ACHN (cell line): ENCODE measurements at places on chromosomes 1 and 21.

GRCh38 chr1:218779341-218780100 is 394.2 kb upstream of the LYPLAL1 start:
- DNase-seq = no peak

GRCh38 chr1:56452027-56453011 is 127.0 kb downstream of the PLPP3 start:
- no peak for DNase-seq

DNA sequence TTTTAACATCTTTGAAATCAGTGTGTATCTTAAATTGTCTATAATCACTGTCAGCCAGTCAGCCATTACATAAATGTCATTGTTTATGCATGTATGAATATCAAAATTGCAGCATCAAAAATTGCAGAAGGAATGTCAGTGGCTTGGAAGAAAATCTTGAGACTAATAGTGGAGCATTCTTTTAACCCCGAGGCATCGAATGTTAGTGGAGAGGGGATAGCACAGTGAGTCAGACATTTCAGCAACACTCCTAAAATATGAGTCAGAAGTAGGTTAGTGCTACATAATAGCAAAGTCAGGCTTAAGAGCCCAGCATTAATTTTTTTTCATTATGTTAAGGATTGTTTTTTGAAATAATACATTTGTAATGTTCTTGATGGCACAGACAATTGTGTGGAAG is 45.5 kb downstream of the SNRPE start:
- DNase-seq = peak; percentile 87

GRCh38 chr1:68918563-68918962 is 421.7 kb upstream of the DEPDC1 start:
- peak; percentile 65 for DNase-seq

GRCh38 chr1:17400725-17401341 is 28.8 kb downstream of the PADI6 start:
- DNase-seq = no peak

- peak; percentile 25 for DNase-seq
Measured at GRCh38 chr1:84853741-84854721, 39.0 kb downstream of the LPAR3 start.

DNA sequence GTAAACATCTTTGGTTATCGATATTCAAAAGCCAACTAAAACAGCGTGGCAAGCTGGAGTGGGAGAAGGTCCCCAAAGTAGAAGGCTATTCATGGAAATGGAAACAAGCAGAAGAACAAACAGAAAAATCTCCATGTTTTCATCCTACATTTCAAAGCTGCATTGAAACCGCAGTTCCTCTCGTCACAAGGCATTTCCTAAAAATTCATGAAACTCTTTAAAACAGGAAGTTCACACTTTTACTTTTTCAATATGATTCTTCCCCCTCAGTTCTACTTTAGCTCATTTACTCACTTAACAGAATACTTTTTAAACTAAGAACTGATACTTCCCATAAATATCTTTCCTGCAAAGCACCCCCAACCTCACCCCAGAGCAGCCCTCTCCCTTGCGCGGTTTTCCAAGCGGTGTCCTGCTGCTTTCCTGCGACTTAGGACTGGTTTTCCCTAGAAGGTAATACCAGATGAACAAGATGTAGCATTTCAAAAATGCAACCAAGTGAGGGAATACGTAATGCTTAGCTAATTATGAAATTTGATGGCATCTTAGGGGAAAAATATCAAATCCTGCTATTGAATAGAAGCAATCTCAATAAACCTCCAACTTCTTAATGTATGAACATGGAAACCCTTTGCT is 228.3 kb upstream of the PKN2 start:
- no peak for DNase-seq

- no peak for DNase-seq
Measured at GRCh38 chr1:153629971-153630370, 1.7 kb downstream of the S100A1 start.

GRCh38 chr21:35401476-35401875 is 352.4 kb upstream of the RUNX1 start:
- no peak for DNase-seq

DNA sequence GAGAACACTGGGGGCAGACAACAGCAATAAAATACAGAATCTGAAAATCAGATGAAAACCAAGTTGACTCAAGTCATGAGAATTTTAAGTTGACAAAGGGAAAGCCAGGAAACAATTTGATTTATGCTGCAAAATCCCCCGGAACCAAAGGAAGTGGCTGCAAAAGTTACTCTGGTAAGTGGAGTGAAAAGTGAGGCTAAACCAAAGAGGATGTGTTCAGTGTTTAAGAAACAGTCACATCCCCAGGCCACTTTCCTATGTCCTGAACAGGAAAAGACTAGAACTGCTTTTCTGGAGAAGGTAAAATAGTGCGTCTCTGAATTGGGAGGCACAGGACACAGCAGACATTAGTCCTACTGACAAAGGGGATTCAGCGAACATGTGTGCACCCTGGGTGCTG is 5.9 kb downstream of the TARBP1 start:
- DNase-seq = no peak

DNA sequence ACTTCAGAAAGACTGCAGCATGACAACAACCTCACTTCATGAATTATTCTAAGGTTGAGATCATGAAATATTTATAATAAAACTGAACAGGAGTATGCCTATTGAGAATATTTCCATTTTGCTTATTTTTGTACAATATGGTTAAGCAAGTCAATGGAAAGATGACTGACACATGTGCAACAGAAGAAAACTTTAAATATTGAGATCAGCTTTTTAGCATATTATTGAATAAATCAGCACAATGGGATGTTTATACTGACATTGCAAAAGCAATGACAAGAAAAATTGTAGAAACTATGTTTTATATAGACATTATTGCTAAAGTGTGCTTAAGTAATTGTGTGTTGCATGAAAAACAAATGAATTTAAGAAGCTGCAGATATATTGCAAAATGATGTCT is 4.6 kb downstream of the LCE7A start:
- DNase-seq = no peak

- DNase-seq = no peak
Measured at GRCh38 chr1:171158096-171158495, 27.0 kb upstream of the FMO2 start.

GRCh38 chr1:28170001-28170596 is 6.4 kb downstream of the PTAFR start:
- DNase-seq = no peak

DNA sequence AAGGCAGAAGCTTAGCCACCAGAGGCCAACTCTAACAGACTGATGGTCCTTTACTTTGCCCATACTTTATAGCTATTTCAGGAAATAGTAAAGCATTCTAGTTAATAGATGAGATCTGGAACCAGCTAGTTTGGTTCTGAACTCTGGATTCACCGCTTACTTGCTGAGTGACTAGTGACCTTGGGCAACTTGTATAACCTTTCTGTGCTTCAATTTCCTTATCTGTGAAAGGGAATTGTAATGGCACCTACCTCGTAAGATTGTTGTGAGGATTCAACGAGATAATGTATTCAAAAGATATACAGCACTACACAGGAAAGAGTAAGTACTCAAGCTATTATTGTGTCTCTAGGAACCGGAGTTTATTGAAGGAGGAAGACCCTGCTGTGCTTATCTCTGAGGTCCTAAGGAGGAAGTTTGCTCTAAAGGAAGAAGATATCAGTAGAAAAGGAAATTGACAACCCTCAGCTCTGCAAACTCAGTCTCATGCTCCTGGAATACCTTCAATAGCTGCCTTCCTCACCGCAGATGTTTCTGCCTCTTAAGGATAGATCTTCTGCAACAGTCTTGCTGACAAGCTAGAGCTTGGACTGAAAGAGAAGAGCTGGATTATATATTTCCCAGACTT is 11.9 kb downstream of the MTFR1L start:
- DNase-seq = no peak

- no peak for DNase-seq
Measured at GRCh38 chr1:234881893-234882771, 246.5 kb downstream of the TOMM20 start.

GRCh38 chr1:117511273-117511672 is 94.6 kb upstream of the TENT5C start:
- DNase-seq = no peak

GRCh38 chr1:98556521-98557158 is 104.9 kb upstream of the SNX7 start:
- DNase-seq = peak; percentile 40

- no peak for DNase-seq
Measured at GRCh38 chr1:191888996-191889622, 269.2 kb upstream of the RGS18 start.

DNA sequence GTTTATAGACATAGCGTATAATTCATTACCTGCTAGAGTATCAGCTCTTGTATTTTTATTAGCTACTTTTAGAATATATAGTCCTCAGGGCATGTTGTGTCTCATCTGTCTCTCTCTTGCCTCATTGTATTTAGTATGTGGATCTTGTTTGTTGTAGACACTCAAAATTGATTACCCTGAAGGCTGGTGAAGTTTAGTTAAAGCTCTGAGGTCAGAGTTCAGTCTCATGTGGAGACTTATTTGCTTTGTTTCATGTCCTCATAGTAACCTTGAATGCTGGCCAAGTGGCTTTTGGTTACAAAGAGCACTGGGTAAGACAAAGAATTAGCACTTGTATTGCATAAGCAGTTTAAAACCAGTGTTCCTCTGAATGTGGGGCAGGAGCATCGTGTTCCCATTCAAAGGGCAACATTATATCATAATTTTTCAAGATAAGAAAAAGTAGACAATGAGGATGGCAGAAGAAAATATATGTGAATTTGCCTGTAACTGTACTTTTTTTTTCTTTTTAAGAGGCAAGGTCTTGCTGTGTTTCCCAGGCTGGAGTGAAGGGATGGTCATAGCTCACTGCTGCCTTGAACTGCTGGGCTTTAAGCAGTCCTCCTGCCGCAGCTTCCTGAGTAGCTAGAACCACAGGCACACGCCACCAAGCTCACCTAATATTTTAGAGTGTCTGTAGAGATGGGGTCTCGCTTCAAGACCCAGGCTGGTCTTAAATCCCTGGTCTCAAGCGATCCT is 17.4 kb downstream of the CNST start:
- DNase-seq = no peak

GRCh38 chr21:36034211-36034913 is 26.0 kb downstream of the SETD4 start:
- no peak for DNase-seq

DNA sequence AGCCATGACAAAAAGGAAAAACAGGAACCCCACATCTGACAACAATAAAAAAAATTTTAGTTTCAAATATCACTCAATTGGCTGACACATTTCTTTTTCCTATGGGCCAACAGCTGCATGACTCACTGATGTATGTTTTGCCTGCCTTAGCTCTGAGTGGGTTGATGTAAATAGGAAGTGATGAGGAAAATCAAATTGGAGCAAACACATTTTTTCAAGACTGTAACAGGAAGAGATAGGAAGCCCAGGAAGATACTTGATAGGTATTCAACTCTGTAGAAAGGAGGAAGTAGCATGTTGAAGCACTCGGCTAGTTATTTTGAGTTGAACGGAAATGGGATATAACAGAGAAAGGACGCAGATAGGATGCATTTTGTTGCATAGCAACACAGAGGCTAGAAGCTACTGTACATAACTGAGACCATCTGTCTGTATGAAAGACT is 168.0 kb upstream of the NR5A2 start:
- no peak for DNase-seq

DNA sequence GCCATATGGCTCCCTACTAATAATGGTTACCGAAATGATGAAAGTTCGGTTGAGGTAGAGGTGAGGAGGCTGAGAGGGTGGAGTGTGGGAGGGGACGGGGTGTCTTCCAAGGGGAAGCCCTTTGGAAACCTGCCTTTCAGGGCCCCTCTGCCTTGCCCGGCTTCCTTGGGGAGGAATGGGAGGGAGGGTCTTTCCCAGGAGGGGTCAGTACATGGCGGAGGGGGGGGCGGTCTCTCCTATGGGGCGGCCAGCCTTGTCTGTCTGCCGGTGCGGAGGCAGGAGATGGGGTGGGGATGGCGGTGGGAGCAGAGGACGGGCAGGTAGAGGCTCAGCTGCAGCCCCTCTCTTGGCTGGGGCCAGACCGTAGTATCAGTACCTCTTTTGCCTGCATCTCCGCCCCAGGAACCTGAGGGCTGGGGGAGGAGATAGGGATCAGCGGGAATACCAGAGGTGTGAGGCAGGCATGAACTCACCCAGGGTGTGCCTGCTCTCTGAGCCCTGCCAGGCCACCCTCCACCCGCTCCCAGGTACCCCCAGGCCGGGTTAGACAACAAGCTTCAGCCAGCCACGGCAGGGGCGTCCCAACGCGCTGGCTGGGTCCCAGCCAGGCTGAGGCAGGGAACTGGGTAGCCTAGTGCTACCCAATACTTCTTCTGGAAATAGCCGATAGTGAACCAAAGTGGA is 79.4 kb upstream of the POU3F1 start:
- DNase-seq = no peak

GRCh38 chr1:167829868-167830267 is 84.1 kb downstream of the ADCY10 start:
- no peak for DNase-seq
